HL-60 (cell line): ENCODE measurements at places on chromosomes 5 and 9.

GRCh38 chr5:62509806-62510205 lies 68.8 kb upstream of the LRRC70 start:
- no peak for DNase-seq

- no peak for DNase-seq
These were observed 233.4 kb downstream of the NR3C1 start for GRCh38 chr5:143170104-143170503.

- no peak for DNase-seq
These were observed 1.5 kb downstream of the SPOCK1 start for GRCh38 chr5:137497396-137498290.

DNA sequence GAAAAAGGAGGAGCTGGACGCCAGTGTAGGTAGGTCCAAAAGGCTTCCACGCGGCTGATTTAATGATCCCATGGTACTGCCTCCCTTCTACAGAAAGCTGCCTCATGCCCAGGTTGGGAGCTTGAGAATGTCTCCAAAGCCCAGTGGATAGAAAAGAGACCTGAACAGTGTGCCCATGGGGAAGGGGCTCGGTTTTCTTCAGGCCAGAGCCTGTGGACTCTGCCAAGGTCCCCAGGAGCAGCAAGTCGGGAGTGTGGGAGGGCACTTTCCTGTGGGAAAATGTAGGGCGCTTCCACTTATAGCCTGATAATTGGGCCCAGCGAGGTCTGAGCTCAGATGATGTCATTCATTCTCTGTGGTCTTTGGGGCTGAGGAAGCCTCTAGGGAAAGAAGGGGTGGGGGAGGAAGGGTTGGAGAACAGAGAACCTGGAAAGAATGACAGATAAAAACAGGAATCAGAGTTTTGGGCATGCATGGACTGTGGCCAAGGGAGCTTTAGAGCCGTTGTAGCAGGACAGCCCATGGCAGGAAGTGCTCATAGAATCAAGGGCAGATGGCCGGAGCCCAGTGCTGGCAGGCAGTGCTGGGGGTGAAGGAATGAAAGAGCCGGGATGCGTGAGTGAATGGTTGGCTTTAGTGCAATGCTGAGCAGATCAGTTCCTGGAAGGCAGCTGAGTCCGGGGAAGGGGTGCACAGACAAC lies 42.5 kb upstream of the SH3PXD2B start:
- DNase-seq, result no peak

DNA sequence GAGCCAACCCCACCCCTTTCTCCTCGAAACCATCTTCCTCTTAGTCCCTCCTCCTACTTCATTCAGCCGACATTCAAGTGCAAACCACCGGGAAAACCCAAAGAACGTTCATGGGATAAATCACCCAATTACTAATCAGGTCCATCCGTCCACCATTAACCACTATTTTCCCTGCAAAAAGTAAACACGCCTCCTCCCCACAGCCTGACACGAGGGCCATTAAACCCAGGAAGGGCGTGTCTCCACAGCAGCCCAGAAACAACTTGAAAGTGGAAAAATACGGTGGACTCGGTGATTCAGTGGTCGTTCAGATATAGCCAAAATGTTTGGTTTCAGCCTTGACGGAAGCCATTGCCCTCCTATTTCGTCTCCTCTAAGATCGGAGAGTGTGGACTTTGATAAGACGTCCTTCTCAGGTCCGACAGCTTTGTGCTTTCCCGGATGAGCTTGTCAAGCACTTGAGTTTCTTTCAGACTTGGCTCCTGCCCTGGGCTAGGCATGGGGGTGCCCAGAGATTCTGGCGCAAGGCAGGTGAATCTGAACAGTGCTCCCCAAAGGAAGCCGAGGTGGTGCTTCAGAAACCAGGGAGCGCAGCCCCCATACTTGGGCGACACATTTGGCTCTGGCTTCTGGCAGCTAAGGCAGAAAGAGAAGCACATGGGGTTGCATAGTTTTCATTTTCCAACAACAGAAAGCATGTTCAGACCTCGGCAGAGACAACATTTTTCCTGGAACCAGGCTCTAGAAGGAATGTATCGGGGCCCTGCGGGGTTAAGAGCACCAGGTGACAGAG lies 56.6 kb downstream of the SMIM23 start:
- no peak for DNase-seq

DNA sequence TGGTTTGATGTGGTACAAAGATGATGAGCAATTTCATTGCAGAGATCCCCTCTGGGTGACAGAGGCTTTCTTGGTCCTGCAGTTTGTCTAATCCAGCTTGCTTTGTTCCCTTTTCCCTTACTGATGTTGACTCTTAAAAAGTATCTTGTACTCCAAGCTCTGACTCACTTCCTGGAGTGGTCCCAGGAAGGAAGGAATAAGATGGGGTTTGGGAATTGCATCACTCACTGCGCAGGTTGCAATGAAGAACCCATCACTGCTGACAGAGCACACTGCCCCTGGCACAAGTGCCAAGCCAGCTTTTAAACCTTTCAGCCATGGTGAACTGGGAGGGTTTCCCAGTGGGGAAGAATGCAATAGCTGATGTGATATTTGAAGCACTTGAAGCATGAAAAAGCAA lies 662.2 kb upstream of the CTNND2 start:
- DNase-seq, result no peak

- DNase-seq, result no peak
These were observed 67.0 kb upstream of the MAST4 start for GRCh38 chr5:66529182-66529581.

- no peak for DNase-seq
These were observed 42.7 kb downstream of the FBXL17 start for GRCh38 chr5:108339220-108339619.

GRCh38 chr5:2399096-2399495 lies 352.4 kb downstream of the IRX2 start:
- DNase-seq, result no peak

DNA sequence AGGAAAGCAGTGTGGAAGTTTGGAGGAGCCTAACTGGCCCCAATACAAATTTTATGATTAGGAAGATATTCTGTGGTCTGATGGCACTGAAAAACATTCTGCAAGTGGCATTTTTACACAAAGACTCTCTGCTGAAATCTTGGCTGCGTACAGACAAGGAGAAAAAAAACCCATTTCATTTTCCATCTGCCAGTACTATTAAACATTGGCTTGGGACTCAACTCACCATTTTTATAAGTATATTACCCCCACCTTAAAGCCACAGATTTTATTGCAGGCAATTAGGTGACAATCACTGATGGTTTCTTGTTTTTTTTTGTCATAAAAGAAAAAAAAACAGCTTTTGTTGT lies 206.9 kb downstream of the PTTG1 start:
- DNase-seq, result no peak

- no peak for DNase-seq
These were observed 32.1 kb downstream of the VCAN start for GRCh38 chr5:83503662-83504061.

DNA sequence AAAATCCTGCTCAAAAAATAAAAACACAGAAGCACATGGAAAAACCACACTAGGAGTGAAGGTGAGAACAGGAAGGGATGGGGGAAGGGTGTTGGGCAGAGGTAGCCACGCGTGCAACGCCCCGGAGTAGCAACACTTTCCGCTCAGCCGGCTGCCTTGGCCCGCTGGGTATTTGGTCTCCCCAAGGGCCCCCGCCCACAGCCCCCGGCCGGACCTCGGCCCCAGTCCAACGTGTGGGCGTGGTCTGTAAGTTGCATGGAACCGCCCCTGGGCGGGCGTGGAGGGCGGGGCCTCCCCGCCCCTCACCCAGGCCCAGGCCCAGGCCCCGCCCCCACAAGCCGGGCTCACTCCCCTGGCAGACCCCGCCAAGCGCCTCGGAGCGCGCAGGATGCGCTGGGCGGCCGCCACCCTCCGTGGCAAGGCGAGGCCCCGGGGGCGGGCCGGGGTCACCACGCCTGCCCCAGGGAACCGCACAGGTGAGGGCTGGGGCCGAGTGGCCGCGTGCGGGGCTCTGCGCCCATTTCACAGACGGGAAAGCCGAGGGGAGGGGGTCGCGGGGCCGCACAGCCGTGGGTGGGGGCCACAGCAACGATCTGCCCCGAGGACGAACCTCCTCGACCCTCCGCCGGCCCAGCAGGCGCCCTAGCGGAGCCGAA lies at the start of gene SUSD3:
SUSD3 (plus strand) TSS at position 347 of the 656 bp plus-strand sequence; CDS start at position 389, 42 bp downstream.
- peak; percentile 55 for DNase-seq

DNA sequence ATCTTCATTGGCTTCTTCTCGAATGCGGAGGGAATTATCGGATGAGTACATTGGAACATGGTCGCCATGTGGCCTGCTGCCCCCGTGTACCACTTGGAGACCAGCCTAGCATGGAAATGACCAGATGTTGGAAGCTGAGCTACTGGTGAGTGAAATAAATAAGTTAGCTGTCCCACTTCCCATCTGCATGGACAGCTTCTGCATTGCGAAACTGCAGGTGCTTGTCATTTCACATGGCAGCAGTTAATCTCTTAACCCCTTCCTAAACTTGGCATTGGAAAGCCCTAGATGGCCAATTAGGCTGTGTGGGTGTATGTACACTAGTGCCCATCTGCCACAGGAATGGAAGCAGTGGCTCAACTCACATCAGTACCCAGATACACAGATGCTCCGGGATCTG lies 246.6 kb upstream of the IL12B start:
- no peak for DNase-seq

DNA sequence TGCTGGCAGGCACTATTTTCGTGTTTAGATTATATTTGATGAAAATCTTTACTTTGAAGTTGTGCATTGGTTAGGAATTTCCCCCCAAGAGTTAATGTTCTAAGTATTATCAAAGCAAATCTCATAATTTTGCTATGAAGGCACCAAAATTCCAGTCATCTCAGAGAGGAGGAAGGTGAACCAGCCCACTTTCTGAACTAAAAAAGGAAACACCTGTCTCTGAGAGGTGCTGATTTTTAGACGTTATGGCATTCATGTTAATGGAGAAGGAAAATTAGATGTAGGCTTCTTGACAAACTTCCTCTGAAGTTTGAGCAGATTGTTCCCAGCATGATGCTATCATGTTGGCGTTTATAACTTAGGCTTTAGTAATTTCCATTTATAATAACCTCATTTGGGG lies 432.9 kb upstream of the ACTBL2 start:
- no peak for DNase-seq

DNA sequence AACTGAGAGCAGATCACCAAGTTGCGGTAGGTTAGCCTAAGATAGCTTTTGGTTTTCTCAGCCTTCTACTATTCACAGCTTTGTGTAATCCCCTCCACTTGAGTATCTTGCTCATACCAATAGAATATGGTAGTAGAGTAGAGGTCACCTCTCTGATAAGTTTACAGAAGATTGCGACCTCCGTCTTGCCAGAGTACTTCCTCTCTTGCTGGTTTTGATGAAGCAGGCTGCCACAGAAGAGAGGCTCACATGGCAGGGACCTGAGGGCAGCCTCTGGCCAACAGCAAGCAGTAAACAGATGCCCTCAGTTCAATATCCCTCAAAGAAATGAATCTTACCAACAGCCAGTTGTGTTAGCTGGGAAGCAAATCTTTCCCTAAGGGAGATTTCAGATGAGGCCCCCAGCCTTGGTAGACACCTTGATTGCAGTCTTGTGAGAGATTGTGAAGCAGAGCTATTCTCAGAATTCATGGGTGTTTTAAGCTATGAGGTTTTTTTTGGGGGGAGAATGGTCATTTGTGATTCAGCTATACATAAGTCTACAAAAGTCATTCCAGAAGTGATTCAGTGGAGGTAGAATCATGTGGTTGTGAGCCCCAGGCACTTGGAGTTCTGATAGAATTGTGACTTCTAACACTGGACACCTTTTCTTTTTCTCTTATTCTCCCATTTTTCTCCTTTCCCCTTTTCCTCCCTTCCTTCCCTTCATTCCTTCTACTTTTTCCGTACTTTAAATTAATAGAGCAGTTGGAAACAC lies 22.7 kb upstream of the CDKN2B start:
- DNase-seq, result no peak

- DNase-seq, result no peak
These were observed 125.3 kb upstream of the GNA14 start for GRCh38 chr9:77773381-77773780.

DNA sequence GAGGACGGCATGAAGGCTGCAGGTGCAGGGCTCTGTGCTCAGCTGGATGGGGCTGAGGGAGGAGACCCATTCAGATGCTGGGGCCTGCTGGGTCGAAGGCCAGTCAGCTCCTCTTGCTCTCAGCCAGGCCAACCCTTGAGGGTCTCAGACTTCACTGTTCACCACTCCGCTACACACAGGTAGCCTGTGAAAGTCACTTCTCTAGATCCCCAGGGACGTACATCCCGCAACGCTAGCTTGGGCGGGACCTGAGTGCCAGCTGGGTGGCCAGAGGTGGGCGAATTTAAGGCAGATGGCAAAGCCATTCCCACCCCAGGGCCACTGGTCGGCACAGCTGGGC lies 42.2 kb upstream of the FCN1 start:
- DNase-seq, result no peak
